Stimulated activated CD8-positive, alpha-beta memory T cell treated with anti-CD3 and anti-CD28 coated beads, Interleukin-7, amount 100 ng/mL, for 4 hours (primary cell): ENCODE measurements at places on chromosomes 4 and X.
A peak's percentile ranks its signal among the peaks of the same experiment; 100 is the strongest.

DNA sequence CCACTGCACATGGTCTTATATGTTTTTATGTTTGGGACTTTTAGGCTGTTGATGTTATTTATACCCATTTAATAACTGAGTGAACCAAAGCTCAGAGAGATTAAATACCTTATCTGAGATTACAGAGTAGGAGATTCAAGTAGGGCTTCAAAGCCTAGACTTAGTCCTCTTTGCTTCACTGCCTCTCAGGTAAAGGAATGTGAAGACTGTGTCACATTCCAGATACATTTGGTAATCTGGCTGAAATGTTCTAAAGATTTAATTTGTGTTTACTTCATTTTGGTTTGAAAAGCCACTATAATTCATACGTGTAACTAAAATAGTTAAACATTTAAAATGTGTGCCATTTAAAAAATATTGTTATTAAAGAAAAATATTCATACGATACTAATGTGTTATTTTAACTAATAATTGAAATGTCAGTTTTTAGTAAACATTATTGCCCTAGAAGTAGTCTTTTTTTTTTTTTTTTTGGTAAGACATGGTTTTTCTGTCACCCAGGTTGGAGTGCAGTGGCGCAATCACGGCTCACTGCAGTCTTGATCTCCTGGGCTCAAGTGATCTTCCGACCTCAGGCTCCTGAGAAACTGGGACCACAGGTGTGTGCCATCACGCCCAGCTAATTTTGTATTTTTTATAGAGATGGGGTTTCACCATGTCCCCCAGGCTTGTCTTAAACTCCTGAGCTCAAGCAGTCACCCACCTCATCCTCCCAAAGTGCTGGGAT is 54.3 kb downstream of the WWC2 start:
- DNase-seq = no peak

- no peak for DNase-seq
Observed at GRCh38 chr4:100188829-100189228, 1.4 kb downstream of the DDIT4L start.

DNA sequence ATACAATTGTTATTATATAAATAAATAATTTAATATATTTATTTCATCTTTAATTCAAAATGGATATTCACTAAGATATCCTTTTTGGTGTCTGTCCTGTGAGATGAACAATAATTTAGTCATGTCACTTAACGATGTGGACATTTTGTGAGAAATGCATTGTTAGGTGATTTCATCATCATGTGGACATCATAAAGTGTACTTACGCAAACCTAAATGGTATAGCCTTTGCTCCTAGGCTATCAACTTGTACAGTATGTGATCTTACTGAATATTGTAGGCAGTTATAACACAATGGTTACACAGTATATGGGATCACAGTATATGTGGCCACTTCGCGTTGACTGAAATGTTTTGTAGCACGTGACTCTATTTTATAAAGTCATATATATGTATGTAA is 20.2 kb upstream of the CHRNA9 start:
- DNase-seq = no peak

DNA sequence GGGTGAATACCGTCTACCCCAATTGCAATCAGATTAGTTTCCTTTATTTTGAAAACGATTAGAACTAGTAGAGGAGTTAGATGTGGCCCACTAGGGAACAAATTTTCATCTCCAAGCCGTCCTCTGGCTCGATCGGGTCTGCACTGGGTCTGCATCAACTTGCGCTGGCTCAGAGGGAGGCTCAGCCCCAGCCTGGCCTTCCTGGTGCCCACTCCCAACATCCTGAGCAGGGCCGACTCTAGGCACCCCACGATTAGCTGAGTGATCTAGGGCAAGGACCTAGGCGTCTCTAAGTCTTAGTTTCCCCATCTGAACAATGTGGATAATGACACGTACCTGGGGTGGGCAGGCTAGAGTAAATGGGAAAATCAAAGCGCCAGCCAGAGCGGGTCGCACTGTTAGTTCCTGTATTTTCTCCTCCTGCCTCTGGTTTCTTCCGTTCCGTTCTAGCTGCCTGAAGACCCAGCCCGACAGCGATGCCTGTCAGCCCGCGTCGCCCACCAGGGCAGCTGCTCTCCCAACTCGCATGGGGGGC is 7.7 kb upstream of the HAND2 start:
- no peak for DNase-seq

- DNase-seq = no peak
Observed at GRCh38 chrX:39293203-39293602, 491.9 kb downstream of the MID1IP1 start.

- DNase-seq = no peak
Observed at GRCh38 chr4:39559626-39560025, 32.4 kb upstream of the UGDH start.

- no peak for DNase-seq
Observed at GRCh38 chr4:172786039-172786792, 382.4 kb upstream of the GALNT7 start.

DNA sequence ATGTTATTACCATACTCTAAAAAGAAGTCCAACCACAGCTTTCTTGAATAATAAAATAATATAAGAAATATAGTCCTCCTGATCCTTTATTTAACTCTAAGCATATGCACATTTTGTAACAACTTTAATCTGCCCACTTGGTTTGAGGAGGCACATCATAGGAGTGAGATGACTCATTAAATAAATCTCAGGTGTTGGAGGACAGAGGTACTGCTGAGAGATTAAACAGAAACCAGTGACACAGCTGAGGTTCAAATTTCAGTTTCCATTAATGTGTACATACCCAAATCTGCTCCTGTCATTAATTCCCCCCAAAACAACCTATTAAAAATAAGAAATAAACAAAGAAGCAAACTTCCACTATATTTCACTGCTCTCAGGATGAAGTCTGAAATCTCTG is 211.0 kb downstream of the KCTD8 start:
- DNase-seq = no peak

- no peak for DNase-seq
Observed at GRCh38 chrX:43643201-43643600, 12.9 kb upstream of the MAOA start.

DNA sequence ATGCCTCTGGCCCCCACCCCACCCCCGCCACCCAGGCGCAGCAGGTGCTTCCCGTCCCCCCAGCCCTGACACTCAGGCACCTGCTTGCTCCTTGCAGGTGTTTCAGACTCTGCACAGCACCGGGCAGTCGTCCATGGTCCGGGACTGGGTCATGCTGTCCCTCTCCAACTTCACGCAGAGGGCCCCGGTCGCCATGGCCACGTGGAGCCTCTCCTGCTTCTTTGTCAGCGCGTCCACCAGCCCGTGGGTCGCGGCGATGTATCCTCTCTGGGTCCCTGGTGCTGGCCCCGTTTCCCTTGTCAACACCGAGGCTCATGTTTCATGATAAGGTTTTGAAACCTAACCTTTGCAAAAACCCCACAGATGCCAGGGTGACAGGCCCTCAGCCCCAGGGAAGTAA is 10.2 kb upstream of the MSANTD1 start:
- DNase-seq = no peak

- peak; percentile 29 for DNase-seq
Observed at GRCh38 chr4:105145903-105146275, 787 bp upstream of the TET2 start.
